ENCODE measurements at places on chromosomes 7 and 10.

DNA sequence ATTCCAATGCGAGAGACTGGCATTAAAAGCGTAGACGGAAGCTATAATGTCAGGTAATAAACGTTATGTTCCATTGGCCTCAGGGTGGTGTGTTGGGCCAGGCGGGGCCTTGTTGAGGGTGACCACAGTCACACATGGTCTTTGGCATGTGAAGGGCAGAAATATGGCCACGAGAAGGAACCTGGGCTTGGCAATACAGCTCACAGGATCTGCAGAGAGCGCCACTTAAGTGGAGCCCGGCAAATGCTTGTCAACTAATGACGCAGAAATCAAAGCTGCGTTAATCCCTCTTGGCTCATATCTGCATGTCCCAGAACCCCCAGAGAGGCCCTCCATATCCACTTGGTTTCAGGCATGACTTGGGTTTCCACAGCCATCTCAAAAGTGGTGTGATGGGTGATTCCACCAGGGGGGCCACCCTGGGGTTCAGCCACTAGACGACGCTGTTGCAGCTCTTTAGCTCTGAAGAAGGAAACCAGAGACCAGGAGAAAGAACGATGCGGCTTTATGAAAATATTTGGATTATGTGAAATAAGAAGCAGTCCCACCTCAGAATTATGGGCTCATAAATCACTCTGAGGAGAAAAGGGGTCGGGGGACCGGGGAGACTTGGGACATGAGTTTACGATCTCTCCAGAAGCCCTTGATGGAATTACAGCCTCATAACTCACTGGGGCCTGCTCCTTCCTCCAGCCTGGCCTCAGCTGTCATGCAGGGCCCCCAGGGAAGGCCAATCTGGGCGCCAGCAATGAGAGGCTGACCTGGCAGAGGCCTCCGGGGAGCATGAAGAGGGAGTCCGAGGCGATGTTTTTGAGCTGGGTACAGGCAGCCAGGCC lies 462.5 kb downstream of the PLXNA4 start:
- peak; percentile 82 for DNase-seq

GRCh38 chr7:94655126-94655847 lies 646 bp downstream of the SGCE start:
- DNase-seq = peak; percentile 43

DNA sequence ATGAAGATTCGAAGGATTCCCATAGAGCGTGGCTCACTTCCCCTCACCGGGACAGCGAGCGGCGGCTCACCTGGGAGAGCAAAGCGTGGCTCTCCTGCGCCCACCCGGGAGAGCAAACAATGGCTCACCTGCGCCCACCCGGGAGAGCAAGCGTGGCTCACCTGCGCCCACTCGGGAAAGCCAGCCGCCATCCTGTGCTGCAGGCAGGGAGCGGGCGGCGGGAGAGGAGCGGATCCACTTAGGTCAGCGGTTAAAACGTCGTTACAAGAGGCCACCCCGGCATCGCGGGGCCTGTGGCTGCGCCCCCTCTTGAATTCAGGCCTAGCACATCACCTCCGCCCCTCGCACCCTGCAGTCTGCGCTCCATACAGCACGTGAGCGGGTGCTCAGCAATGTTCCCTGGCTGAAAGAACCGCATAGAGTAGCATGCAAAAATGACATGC lies 461 bp upstream of the FIGNL1 start:
- no peak for DNase-seq

GRCh38 chr7:34354011-34354410 lies 304.0 kb upstream of the NPSR1 start:
- no peak for DNase-seq

GRCh38 chr10:116164291-116164690 lies 108.7 kb downstream of the GFRA1 start:
- no peak for DNase-seq

GRCh38 chr10:58784361-58784760 lies 271.7 kb downstream of the BICC1 start:
- DNase-seq = no peak

DNA sequence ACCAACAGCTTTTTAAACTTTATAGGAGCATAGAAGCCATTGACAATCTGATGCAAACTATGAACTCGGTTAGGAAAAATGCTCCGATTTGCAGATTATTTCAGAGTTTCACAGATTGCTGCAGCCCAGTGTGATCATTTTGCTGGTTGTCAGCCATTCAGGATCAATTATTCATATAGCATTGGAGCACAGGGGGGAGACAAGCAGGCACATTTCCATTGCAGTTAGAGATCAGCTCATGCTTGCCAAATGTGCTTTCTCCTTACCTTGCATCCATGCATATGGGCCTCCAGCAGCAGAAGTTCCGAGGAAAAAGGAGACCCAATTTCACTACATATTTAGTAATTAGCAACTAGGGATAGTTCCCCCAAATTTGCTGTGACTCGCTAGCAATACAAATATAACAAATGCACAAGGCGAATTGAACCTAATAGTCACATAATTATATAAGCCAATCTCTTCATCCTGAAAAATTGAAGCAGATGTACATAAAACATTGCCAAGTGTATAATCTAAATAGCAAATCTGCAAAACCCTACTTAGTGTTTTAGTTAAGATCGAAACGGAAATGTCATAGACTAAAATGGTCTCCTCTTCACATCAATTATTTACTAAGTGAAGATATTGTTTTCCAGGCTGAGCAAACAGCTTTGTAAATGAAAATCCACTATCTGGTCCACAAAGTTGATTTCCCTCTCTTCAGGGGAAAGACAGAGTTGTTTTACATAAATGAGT lies 49.5 kb upstream of the RSU1 start:
- no peak for DNase-seq

- DNase-seq = no peak
These were observed 291.1 kb downstream of the BBS9 start for GRCh38 chr7:33420311-33420940.

All from renal pelvis (tissue), 12 donors.